Pancreas (tissue), 10 donors: ENCODE measurements at places on chromosomes 4 and X.
A peak's percentile ranks its signal among the peaks of the same experiment; 100 is the strongest.

DNA sequence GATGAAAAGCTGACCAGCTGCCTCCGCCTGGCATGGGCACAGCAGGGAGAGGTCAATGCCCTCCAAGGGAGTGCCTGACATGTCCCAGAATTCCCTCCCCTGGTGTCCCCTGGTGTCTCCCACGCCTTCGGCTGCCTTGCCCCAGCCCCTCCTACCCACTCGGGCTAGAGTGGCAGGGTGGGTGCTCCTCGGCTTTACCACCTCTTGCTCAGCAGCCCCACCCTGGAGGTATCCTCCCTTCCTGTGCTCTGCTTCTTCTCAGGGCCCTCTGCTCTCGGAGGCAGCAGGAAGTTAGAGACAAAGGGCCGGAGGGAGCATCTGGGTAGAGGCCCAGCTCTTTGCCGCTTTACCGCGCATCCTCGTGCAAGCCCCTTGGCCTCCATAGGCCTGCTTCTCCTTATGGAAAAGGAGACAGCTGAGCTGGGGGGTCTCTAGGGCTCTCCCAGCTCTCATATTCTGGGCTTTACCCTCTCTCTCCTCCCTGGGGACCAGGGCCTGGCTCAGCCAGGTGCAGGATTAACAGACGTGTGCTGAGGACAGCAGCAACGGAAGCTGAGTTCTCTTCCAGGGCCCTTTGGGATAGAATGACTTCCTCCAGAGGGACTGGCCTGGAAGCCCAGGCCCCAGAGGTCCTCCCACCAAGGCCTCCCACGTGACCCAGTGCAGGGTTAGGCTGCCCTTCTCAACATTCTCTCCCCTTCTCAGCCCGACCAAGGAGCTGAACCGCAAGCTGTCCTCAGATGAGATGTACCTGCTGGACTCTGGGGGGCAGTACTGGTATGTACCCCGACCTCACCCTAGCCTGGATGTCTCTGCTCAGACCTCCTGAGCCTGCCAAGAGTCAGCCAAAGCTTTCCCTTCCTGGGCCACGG is 17.2 kb downstream of the XPNPEP2 start:
- no peak for DNase-seq

GRCh38 chrX:18702362-18703195 is 4.9 kb upstream of the PPEF1 start:
- no peak for DNase-seq

DNA sequence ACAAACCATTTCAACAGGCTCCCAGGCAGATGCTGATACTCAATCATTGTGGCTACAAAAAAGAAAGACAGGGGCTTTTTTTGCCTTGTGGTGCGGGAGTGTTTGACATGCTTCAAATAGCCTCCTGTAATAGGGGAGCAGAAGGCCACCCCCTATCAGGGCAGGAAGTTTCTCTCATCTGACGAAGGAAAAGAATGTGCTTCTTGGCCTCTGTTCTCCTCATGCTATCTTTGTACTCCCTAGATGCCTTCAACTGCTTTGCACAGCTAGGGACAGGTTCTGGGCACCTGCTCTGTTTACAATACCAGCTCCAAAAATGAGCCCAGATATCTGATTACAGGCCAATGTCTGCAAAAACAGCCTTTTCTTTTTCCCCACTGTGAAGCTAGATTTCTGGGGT is 391.1 kb downstream of the STIM2 start:
- DNase-seq = no peak

DNA sequence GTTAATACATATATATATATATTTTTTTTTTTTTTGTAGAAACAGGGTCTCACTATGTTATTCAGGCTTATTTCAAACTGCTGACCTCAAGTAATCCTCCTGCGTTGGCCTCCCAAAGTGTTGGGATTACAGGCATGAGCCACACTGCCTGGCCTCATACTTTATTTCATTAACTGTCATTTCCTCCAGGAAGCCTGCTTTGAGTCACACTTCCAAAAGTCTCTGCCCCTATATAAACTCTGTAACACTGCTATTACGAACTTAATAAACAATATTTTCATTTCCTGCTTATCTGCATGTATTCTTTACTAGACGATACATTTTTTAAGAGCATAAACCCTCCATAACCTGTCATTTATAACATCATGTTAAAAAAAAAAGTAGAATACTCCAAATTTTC is 167.2 kb downstream of the WDFY3 start:
- no peak for DNase-seq

DNA sequence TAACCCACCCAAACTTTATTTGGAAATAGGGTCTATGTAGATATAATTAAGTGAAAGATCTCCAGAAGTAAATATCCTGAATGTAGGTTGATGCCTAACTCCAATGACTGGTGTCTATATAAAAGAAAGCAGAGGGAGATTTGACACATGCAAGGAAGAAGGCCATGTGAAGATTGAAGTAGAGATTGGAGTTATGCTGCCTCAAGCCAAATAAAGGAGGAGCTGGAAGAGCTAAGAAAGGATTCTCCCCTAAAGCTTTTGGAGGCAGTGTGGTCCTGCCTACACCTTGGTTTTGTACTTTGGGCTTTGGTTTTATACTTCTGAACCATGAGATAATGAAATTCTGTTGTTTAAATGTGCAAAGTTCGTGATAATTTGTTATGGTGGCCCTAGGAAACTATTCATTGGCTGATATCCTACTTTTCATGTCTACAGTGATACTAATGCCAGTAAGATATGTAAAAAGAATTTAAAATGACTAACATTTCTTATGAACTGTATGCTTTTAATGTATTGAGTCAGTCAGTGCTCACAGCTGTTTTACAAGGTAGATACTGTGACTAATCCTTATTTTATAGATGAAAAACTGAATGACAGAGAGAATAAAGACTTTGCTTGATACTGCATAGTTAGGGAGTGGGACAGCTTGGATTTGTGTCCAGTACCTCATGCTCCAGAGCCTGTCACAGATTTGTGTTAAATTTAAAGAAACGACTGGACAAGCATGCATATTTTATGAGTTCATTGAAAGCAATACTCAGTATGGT is 5.9 kb upstream of the RAB40AL start:
- DNase-seq = no peak

DNA sequence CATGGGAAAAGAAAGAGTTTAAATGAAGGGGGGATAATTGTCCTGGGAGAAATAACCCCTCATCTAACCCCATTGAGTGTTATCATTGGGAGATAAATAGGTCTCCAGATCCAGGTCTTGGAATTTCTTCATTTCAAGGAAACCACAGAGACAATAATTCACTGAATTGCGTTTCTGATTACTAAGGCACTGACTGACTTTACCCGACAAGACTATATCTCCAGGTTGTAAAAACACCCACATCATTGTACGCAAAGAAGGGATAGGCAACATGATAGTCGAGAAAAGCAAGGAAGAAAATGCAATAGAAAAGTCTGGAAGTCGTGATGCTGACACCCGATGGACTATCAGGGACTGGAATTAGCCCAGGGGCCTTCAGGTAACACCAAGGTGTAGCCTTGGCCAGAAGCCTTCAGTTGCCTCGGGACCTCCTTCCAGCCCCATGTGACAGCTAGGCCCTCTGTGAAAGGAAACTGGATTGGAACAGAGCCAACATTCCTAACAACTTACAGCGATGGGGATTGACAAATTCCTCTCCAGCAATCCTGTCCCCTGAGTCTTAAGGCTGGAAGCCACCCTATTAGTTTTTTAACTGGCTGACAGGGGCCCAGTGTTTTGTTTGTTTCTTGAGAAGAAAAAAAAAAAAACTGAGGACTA is 46.5 kb upstream of the RAB9B start:
- no peak for DNase-seq

DNA sequence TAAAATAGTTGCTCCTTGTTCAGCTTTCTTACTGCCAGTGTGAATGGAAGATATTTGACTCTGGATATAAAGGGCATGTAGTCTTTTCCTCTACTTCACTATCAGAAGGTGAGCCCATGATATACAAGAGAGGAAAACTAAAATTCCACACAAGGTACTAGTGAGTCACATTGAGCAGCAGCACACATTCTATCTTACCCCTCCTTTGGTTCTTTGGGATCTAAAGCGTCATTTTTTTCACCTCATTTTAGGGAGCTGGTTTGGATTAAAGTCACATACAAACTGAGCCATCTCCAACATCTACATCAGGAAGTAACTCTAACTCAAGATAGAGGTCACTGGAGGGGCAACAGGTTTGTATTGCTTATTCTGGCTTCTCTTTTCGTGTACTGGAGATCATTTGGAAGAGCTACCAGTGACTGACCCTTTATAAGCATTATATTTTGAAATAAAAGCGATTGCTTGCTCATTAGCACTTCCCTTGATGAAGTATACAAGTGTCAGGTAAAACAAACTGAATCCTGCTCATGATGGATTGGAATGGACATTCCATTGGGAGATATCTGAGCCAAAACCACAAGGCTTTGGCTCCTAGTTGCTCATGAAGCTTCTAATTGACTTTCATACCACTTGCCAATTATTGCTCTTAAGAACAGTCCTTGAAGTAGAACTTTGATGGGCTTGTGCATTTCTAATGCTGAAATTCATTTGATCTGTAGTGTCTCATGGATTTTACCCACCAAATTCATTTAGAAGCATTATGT is 124.1 kb downstream of the SPCS3 start:
- no peak for DNase-seq

GRCh38 chr4:186689476-186689875 is 34.2 kb downstream of the FAT1 start:
- no peak for DNase-seq

- peak; percentile 19 for DNase-seq
Observed at GRCh38 chr4:128757712-128758111, 51.8 kb upstream of the JADE1 start.

- DNase-seq = no peak
Observed at GRCh38 chrX:125131164-125131563, 188.5 kb upstream of the TEX13C start.

DNA sequence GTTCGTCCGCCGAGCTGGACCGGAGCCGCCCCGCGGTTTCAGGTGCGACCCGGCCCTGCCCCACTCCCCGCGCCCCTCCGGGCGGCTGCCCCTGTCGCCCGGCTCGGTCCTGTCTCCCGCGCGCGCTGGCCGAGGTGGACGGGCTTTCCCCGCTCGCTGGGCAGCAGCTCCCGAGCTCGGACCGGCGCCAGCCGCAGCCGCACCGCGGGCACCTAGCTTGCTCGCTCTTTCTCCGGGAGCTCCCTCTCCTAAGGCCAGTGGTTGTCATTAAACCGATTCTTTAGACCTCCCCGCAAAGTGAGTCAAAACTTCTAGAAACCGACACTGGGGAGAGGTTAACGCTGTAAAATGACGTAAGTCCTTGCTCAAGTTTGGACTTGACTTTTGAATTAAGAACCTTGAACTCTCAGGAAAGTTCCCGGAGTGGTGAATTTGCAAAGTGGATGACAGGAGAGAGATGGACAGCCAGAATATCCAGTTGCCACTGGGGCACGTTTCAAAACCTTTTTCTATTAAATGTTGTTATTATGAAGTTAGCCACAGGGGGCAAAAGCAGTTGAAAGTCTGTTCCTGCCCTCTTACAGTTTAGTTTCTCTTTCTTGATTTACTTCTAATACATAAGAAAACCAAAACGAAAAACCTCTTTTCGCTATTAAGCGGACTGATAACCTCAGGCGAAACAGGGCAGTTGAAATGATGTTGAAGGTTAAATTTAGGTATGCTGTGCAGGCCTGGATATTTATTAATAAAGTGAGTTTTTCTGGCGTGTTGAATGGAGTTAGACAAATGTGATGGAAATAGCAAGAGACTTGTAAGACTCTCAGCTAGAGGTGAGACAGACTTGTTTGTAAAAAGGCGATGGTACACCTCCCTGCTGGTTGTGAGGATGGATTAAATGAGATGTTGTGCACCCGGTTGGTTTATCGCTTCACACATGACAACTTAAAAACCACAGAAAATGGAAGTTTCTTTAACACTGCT is 847 bp downstream of the PI4K2B start:
- peak; percentile 59 for DNase-seq

GRCh38 chr4:82948647-82949204 is 48.2 kb downstream of the THAP9 start:
- no peak for DNase-seq

DNA sequence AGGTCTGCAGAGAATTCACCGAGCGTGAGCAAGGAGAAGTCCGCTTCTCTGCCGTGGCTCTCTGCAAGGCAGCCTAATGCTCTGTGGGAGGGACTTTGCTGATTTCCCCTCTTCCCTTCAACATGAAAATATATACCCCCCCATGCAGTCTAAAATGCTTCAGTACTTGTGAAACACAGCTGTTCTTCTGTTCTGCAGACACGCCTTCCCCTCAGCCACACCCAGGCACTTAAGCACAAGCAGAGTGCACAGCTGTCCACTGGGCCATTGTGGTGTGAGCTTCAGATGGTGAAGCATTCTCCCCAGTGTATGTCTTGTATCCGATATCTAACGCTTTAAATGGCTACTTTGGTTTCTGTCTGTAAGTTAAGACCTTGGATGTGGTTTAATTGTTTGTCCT is 11.3 kb downstream of the UCHL1 start:
- DNase-seq = no peak

GRCh38 chr4:75344915-75345314 is 169.3 kb downstream of the RCHY1 start:
- no peak for DNase-seq

GRCh38 chr4:105061731-105062130 is 84.9 kb upstream of the TET2 start:
- DNase-seq = no peak

DNA sequence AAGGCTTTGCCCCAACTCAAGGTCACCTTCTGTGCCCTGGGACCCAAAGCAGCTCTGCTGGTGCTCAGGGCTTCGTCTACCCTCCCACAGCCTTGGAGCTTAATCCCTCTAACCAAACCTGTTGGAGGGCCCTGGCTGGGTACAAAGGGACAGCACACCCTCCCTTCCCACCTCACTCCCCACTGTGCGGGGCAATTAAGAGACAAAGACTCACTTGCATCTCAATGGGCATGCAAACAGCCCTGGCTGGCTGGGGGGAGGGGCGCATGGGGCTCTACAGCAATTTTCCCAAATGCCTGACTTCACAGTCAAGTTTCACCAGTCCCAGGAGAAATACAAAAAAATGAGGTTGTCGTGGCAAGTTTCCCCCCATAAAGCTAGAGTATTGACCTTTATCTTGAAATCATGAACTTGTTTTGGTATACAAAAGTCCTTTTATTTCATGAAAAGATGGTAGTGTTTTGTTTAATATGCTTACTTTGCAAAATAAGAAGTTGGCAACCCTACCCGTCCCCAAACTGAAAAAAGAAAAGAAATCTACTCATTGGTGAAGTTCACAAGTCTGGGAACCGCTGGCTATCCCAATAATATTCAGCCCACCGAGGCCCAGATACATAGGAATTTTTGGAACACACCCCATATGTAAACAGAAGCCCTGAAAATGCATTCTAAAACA is 4.1 kb upstream of the CD99L2 start:
- DNase-seq = no peak

DNA sequence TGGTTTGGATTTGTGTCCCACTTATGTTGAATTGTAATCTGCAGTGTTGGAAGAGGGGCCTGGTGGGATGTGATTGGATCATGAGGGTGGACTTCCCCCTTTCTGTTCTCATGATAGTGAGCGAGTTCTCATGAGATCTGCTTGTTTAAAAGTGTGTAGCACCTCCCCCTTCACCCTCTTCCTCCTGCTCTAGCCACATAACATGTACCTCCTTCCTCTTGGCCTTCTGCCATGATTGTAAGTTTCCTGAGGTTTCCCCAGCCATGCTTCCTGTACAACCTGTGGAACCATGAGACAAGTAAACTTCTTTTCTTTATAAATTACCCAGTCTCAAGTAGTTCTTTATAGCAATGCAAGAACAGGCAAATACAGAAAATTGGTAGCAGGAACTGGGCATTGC is 138.7 kb downstream of the INPP4B start:
- no peak for DNase-seq
